ENCODE measurements at places on chromosomes 13 and 19. TPM values are rescaled to one million over a fixed set of nuclear protein-coding genes. Genes with fewer than 3 reads are reported as not detected.

DNA sequence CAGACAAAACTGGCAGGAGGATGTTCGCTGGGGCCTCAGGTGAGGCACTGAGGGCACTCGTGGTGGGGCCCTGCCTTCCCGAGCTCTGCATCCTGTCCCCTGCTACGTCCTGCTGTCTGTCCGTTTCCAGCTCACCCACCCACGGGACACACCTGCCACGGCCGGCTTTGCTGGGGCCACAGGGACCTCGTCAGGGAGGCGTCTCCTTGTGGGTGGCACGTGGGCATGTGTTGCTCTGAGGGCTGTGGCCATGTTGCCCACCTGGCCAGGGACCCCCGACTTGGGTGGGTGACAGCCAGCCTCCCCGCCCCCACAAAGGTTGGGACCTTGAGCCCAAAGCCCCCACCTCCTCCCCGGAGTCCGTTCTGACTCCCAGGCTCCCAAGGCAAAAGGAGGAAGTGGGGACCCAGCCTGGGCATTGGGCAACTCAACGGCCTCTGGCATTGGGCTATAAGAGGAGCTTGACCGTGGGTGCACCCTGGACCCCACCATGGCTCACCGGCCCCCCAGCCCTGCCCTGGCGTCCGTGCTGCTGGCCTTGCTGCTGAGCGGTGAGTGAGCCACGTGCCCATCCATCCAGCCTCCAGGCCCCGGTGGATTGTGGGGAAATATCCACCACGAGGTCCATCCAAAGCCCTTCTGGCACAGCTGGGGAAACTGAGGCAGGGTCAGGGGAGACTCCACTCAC is at the start of gene PRTN3:
TSS of gene PRTN3 (plus strand) at position 481 of the 688 bp plus-strand sequence. CDS start at position 491, 10 bp downstream.
- no peak for DNase-seq

DNA sequence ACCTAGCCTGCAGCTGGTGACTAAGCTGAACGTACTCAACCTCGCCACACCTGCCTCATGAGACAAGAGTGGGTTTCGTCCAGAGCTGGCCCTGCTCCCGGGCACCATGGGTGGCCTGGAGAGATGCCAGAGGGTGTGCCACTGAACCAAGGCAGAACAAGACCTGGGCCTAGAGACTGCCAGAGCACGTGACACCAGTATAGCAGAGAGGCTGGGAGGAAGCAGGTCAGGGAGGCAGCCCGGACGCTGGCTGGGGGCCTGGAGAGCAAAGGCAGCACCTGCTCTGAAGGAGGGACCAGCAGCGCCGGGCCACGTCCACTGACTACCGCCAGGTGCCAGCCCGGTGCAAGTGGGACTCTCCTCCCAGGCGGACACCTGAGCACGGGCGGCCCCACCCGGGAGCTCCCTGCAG is 7.3 kb upstream of the C13orf46 start:
- DNase-seq: peak; percentile 59

- no peak for DNase-seq
Observed at GRCh38 chr19:19453125-19453454, 47.6 kb downstream of the GATAD2A start.

GRCh38 chr13:75771818-75772217 is 135.7 kb downstream of the LMO7 start:
- peak; percentile 61 for DNase-seq

DNA sequence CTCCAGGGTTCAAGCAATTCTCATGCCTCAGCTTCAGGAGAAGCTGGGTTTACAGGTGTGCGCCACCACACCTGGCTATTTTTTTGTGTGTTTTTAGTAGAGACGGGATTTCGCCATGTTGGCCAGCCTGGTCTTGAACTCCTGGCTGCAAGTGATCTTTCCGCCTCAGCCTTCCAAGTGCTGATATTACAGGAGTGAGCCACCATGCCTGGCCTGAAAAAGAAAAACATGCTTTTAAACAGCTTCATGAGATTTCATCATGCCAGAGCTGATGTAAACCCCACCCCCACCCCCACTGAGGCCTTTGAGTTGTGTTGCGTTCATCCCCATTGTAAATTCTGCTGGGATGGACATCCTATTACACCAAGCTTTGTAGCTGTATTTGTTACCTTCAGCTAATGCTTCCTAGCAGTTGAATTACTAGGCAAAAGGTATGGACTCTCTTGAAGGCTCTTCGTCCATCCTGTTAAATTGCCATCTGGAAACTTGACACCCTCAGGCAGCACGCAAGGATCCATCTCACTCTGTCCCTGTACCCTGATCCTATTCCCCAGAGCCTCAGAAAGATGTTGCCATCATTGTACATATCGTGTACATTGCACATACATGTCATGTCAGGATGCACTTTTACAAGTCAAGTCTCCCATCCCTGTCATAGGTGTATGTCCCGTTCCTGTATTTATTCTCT is 47.3 kb downstream of the NFIX start:
- DNase-seq: no peak

Gene ZNF358
- polyA plus RNA-seq: 15.4 TPM

Gene RAB3D
- polyA plus RNA-seq: 4.8 TPM

Gene PLPPR3
- polyA plus RNA-seq: 4.2 TPM

DNA sequence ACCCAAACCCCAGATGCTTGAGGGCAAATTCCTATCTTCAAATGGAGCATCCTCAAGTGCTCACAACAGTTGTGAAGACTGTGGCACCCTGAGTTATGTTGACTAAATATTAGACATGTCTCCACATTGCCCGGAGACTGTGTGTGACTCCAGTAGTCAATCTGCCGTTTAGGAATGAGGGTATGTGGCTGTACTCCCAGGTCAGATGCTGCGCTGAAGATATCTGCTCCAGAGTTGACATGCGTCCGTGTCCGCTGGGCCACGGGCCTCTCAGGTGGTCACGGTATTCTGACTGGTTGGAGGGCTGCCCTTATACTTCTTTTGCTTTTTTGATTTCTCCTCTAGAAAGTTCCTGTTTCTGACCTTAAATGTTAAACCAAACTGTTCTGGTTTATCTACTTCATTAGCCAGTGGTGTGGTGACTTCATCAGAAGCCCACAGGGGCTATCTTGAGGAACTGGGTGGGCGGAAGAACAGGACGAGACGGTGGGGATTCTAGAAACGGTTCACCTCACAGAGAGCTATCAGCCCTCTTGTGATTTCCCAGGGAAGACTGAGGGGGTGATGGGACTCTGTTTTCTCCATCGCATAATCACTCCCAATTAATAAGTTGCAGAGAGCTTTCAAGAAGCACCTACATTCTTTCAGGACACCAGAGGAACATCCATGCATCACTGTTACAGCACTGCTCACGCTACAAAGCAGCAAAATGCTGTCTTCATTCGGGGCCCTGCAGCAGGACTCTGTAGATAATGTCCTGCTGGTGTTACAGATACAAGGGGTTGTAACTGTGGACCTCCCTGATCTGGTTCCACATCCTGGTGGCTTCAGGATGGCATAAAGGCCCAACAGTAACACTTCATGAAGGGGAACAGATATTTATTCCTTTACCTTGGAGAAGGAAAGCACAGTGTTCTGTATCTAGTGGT is 1.3 kb upstream of the LCP1 start:
- DNase-seq: no peak

- no peak for DNase-seq
Observed at GRCh38 chr13:82116422-82116989, 1765.8 kb downstream of the SLITRK1 start.

Gene CFD
- 14.8 TPM for polyA plus RNA-seq

DNA sequence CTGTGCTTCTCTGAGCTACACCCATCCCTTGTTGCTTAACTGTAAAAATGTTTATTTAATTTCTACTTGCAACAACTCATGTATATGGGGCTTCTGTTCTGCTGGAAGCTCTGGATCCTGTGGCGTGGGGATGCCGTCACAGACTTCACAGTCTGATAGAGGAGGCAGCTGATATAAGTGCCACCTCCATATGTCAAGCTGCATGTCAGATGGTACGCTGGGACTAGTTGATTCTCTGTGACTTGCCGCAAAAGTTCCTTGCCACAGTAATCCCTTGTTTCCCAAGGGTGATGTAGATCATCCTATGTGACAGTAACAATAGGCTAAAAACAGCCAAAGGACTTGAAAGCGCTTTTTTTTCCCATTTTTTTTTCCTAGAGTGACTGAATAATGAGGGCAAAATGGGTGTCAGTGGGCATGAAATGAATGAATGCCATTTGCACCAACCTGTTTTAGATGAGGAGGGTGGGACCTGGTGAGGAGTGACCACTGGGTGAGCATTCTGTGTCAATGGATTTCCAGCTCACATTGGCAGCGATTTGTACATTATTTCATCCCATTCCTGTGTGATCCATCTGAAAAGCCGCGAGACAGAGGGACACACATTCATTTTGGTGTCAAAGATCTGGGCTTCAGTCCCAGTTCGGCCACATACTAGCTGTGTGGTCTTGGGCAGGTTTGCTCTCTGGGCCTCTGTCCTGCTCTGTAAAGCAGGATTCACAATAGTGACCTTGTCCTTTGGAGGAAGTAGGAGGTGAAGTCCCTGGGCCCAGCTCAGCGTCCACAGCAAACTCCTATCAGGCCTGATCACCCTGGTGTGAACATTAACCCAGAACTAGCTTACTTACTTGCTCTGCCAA is 88.9 kb upstream of the RNF113B start:
- DNase-seq: no peak

Gene ZNF724
- polyA plus RNA-seq: 1.5 TPM

DNA sequence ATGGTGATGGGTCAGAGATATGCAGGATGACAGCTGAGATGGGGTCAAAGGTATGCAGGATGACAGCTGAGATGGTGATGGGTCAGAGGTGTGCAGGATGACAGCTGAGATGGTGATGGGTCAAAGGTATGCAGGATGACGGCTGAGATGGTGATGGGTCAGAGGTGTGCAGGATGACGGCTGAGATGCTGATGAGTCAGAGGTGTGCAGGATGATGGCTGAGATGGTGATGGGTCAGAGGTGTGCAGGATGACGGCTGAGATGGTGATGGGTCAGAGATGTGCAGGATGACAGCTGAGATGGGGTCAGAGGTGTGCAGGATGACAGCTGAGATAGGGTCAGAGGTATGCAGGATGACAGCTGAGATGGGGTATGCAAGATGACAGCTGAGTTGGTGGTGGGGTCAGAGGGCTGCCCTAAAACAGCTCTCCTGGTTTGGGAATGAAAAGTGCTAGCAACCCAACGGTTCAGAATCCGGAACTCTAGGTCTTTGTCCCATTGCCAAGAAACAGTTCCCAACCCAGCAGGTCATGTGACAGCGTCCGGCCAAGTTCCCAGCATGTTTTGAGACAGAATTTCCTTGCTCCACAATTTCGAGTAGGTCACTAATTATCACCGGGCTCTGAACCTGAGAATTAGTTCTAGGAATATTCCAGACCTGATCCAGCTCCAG is 3.2 kb downstream of the SELENOW start:
- DNase-seq: no peak

Gene MUC16
- 0.03 TPM for polyA plus RNA-seq

GRCh38 chr13:40394304-40394985 is 272.0 kb downstream of the FOXO1 start:
- DNase-seq: no peak

- no peak for DNase-seq
Observed at GRCh38 chr13:76942363-76942762, 5.9 kb upstream of the ACOD1 start.

DNA sequence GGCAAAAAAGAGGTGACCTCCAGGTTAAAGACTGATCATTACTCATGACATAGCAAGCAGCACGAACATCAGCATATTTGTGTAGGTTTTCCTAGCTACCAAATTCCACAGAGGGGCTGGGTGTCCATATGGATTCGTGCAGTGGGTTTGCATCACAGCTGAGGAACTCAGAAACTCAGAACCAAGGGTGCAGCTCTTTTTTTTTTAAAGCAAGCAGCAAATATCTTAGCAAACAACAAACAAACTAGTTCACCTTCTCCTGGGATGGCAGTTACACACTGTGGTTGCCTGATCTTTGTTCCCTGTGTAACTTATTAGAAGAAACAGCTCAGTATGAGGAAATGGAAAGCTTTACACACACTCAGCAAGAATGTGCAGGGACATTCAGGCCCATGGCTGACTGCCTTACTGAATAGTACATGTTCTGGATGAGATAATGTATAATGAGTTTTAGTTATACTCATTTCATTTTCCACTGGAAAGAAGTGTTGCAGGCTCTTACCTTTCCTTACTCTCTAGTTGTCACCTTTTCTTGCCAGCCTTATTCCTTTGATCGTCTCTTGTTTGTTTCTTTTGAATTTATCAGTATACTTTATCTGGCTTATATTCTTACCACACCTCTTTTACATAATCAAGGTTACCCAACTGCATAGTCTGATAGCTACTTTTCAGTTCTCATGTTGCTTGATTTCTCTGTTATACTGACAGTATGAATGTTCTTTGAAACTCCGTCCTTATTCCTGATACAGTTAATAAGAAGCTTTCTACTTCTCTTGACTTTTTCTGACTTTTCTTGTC is 4.3 kb downstream of the NDFIP2 start:
- DNase-seq: peak; percentile 87

DNA sequence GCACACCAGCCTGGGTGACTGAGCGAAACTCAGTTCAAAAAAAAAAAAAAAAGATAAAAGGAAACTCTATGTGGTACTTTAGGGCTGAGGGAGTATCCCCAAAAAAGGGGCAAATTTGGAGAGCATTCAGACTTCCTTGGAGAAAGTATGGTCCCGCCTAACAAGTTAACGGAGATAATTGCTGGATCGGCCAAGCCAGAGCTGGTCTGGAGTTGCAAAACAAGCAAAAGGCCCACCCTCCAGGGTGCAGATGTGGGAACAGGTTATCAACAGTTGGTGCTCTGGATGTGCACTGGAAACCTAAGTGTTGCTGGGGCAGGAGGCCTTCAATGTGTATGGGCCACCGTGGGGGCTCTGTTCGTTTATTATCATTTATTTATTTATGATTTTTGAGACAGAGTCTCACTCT is 2.8 kb downstream of the IQCN start:
- DNase-seq: no peak

Gene SWSAP1
- polyA plus RNA-seq: 1.5 TPM

DNA sequence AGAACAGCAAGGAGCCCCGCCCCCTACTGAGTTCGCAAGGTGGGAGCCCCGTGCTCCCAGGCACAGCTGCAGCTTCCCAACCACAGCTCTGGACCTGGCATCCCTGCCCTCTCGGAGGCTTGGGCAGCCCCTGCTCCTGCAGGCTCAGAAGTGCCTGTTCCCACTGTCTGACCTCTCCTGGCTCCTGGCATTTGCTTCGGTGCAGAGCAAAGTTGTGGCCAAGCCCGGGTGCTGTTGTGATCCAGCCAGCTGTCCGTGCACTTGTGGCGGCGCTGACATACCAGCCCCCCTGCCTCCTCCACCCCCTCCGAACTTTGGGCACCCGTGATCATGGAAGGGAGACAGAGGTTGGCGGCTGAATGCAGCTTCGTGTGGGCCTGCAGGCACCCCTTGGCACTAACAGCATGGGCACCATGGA is 1386.8 kb downstream of the PCDH9 start:
- no peak for DNase-seq

DNA sequence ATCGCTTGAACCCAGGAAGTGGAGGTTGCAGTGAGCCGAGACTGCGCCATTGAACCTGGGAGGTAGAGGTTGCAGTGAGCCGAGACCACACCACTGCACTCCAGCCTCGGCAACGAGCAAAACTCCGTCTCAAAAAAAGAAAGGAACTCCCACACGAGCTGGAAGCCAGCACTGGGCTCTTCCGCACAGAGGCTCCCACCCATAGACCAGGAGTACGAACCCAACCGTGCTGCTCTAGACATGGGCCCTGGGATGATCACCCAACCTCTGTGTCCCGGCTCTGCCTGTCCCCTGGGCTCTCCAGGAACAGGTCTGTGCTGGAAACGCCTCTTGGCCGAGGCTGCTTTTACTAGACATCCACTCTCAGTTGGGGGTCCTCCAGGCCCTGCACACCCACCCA is 12.0 kb downstream of the DOT1L start:
- no peak for DNase-seq
